ENCODE measurements at places on chromosomes 2 and 18. TPM values are rescaled to one million over a fixed set of nuclear protein-coding genes. Genes with fewer than 3 reads are reported as not detected.
A peak's percentile ranks its signal among the peaks of the same experiment; 100 is the strongest.

- DNase-seq: peak; percentile 89
Observed at GRCh38 chr2:66434679-66435548, at the start of gene MEIS1. Gene MEIS1 (plus strand): TSS chr2:66435125. CDS start chr2:66435857, 732 bp downstream.

DNA sequence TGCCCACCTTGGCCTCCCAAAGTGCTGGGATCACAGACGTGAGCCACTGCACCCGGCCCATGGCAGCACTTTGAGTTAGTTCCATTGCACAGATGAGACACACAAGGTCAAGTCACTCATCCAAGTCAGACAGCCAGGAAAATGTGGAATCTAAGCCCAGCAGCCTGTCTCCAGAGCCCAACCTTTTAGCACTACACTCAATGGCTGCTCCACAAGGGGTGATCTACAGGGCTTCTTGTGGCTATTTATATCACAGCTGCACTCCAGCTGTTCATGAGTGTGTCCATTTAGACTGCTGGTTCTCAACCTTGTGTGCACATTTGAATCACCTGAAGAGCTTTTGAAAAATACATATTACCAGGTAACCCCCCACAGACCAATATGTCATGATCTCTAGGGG, 72.9 kb upstream of the RPL31 start:
- no peak for DNase-seq

DNA sequence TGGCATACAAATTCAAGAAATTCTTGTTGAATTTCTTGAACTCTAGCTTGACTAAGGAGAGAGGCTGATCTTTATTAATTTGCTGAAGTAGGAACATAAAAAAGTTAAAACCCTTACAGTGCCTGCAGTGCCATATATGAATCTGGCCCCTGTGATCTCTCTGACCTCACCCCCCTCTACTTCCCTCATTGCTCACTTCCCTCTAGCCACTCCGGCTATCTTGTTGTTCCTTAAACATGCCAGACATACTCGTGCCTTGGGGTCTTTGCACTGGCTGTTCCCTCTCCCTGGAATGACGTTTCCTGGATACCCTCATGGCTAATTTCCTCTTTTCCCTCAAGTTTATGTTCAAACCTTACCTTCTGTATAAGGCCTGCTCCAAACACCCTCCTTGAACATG, 246.3 kb upstream of the SIX2 start:
- DNase-seq: no peak

DNA sequence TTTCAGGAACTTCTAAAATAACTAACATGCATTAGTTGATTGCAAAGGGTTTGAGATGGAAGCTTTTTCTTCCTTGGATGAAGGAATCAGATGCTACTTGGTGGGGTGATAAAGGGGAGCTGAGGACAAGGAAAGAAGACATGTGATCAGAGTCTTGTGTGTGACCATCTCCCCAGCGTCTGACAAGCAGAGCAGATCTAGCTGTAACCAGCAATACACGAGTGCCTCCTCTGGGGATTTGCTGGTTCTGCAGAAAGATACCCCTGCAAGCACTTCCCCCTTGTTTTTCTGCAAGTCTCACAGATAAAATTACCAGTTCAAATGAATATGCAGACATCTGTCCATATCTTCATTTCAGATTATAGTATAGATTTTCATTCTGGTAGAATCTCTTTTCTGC, 2.7 kb downstream of the CDH7 start:
- DNase-seq: no peak

DNA sequence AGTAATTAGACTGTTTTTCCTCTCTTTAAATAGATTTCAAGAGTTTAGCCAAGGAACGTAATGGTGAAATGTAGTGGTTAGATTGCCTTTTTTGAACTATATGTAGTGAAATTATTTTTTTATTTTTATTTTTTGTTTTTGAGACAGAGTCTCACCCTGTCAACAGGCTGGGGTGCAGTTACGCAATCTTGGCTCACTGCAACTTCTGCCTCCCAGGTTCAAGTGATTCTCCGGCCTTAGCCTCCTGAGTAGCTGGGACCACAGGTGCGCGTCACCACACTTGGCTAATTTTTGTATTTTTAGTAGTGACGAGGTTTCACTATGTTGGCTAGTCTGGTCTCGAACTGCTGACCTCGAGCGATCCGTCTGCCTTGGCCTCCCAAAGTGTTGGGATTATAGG, 60.8 kb downstream of the BIRC6 start:
- no peak for DNase-seq

GRCh38 chr2:238247002-238247822, 7.4 kb upstream of the HES6 start:
- peak; percentile 82 for DNase-seq

- DNase-seq: no peak
Observed at GRCh38 chr2:68256093-68256450, 3.7 kb upstream of the PPP3R1 start.

- DNase-seq: no peak
Observed at GRCh38 chr18:71079606-71080005, 790.8 kb downstream of the SOCS6 start.

DNA sequence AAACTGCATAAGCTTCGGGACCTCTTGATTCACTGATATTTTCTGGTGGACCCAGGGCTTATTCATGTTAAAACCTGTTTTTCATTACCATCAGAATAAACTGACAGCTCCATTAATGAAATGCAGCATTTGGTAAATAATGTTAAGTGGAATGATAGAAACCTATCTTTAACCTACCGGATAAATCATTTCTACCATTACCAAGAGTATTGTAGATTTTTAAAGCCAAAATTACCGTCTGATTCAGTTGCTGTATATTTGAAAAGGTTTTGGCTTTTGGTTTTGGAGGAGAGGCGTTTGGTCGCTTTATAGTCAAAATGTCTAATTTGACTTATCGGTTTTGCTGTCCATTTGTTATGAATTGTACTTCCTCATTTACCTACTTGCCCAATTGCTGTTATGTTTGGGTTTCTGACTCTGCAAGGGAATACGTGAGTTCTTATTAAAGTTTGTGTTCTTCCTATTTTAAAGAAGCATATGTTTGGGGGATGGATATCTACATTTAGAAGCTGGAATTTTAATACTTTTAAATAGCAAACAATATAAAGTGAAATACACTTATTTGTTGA, 1.0 kb upstream of the CUL3 start:
- DNase-seq: no peak

OR6B3 gene
- total RNA-seq: not detected

TMEM247 gene
- not detected for total RNA-seq

KCNG3 gene
- not detected for total RNA-seq

DNA sequence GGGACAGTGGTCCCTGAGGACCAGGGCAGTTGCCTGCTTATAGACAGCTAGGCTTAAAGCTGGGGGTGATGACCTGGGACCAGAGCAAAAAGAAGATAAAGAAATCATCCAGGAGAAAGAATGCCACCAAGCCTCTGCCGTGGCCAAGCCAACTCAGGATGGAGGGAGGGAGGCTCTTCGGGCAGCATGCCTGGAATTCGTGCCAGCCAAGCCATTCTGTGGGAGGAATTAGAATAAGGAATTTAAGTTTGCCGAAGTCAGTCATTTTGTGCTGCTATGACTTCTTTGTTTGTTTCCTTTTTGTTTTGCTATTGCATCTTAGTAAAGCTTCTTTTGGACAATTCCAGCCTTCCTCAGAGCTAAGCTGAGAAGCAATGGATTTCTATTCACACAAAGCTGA, 124.1 kb downstream of the EN1 start:
- DNase-seq: no peak

DNA sequence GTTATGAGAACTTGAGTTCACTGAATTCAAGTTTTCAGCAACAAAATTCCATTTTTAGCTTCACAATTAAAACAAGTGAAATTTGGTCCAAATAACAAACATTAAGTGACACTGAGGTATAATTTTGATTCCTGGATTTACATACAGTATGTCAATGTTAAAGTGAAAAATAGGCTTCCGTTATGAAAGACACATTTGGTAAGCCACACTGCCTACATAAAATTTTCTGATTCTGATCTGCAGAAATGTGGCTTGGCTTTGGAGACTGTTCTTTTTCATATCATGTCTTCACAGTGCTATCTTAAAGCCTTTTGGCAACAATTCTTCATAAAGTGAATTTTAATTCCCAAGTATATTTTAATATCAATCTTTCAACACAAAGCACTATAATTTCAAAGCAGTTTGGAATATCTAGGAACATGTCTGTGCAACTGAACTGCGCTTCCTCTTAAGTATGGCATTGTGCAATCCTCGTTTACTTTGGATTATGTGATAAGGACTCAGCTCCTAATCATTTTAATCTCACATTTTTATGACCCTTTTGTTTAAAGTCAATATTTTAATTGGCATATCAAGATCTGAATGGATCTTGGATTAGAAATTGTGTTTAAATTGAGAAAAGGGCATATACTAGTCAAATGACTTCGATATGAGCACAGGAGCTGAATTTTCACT, 60.0 kb downstream of the RBMS1 start:
- DNase-seq: no peak

DNA sequence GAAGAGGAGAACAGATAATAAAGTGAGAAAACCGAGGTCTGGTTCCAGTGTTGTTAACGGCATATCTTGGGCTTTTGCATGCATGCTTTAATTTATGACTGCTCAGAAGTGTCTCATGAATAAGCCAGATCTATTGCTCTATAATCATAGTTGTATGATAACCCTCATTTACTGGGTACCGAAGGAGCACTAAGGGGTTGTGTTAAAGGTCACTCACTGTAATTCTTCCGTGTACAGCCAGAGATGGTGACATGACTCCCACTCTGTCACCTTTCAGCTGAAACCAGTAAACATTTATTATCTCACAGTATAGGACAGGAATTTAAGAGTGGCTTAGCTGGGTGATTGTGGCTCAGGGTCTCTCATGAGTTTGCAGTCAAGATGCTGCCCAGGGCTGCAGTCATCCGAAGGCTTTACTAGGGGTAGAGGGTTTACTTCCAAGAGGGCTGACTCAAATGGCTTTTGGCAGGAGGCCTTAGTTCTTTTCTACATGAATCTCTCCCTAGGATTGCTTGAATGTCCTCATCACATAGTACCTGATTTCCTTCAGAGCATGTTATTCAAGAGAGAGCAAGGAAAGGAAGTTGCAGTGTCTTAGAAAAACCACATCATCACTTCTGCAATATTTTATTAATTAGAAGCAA, 107.0 kb downstream of the NAB1 start:
- no peak for DNase-seq

DNA sequence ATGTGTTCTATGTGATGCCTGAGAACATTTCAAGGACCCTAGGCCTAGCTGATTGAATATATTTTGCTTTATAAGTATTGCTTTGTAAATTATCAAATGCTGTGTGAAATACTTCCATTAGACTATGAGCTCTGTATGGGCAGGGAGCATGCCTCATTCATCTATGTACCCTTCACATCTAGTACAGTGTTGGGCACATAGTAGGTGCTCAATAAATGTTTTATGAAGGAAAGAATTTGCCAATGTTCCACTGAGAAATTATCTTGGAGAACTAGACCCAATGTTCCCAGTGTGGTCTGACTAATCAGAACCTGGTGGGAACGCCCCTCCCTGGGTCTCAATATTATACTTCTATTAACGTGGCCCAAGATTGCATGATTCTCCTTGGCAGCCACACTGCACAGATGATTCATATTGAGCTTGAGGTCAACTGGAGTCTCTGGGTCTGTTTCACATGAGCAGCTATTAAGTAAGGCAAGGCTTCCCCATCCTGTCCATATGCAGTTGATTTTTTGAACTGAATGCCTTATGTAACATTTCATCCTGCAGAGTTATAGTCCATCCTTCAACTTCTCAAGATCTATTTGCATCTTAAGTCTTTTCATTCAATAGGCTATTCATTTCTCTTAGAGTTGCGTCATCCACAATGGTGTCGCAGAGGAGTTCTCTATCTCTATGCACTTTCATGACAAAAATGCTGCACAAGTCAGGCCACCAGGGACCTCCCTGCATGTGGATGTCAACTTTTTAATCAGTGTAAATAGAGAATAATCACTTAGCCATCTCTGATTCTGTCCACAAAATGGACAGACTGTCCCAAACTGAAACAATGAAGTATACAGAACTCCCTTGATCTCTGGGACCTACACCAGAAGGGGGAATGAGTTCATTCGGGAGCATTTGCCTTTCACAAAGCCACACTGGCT, 257.6 kb downstream of the CYP26B1 start:
- no peak for DNase-seq

PDCL3 gene
- total RNA-seq: 29.3 TPM

GRCh38 chr18:32764611-32765244, 8.1 kb downstream of the KLHL14 start:
- no peak for DNase-seq

GRCh38 chr2:141399270-141399669, 731.5 kb downstream of the LRP1B start:
- no peak for DNase-seq

- no peak for DNase-seq
Observed at GRCh38 chr2:3756306-3756705, 52.9 kb downstream of the DCDC2C start.

DNA sequence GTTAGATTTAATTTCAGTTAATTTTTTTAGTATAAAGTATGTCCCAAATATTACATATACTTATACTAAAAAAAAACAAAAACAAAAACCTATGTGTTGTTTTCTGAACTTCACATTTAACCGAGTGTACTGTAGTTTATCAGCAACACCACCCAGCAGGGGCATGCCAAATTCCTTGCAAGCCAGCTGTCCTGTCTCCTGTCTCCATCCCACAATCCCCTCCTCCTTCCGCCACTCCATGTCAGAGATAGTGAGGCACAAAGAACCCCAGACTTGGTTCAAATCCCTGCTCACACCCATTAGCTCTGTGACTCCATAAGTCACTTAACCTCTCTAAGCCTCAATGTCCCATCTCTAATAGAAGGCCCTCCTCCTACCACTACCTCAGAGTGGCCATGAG, 9.4 kb downstream of the CHST10 start:
- no peak for DNase-seq

DNA sequence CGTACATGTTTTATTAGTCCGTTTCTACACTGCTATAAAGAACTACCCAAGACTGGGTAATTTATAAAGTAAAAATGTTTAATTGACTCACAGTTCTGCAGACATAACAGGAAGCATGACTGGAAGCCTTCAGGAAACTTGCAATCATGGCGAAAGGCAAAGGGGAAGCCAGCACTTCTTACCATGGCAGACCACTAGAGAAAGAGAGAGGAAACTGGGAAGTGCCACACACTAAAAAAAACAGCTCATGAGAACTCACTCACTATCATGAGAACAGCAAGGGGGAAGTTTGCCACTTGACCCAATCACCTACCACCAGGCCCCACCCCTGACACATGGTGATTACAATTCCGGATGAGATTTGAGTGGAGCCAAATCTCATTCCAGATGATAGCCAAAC, 466.2 kb downstream of the IRS1 start:
- no peak for DNase-seq

GRCh38 chr18:78625847-78626246, 353.8 kb upstream of the SALL3 start:
- DNase-seq: no peak
